ENCODE measurements at places on chromosomes 4 and X.

DNA sequence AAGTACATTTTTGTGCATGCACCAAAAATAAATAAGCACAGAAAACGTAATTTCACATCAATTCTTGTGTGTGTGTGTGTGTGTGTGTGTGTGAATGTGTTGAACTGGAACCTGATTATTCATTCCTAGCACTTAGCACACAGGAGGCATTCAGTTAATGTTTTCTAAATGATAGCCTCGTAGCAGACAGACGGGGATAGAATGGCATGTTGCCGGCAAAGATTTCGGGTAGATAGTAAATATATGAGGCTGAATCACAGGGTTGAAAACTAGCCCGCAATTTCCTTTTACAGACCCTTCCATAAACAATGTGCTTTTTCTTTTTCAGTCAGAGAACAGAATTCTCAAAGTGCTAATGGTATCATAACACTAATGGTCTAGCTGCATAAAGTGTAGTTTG, 13.5 kb downstream of the MAOB start:
- DNase-seq: no peak

GRCh38 chr4:13193662-13194061, 290.5 kb downstream of the RAB28 start:
- DNase-seq: no peak

DNA sequence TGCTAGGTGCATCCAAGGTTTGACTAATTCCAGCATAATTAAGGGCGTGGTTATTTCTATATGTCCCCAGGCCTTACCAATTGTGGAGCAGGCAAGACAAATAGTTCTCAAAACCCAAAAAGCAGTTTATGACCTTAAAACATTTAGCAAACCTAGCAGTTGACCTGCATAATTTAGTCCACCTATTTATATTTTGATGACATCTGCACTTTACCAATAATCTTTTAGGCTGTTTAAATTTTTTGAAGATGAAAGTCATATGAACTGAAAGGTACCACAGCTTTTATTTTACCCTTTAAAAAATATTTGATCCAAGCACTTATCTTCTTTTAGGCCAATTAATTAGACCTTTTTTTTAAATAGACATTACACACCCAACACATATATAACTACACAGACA, 9.8 kb upstream of the ASIC5 start:
- no peak for DNase-seq

DNA sequence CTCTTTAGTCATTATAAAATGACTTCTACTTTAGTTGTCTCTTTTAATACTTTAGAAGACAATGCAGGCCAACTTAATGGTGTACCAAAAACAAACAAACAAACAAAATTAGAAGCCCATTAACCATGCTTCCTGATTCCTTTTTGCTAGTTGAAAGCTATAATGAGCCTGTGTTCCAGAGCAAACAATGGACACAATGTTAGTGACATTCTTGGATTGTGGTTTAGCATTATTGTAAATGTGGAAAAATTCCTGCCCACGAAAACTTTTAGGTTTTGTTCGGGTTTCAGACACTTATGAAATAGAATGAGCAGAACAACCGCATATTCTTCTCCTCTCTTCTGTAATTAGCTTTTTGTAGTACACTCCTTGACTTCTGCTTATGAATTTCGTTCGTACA, 1682.7 kb upstream of the PCDH7 start:
- no peak for DNase-seq

DNA sequence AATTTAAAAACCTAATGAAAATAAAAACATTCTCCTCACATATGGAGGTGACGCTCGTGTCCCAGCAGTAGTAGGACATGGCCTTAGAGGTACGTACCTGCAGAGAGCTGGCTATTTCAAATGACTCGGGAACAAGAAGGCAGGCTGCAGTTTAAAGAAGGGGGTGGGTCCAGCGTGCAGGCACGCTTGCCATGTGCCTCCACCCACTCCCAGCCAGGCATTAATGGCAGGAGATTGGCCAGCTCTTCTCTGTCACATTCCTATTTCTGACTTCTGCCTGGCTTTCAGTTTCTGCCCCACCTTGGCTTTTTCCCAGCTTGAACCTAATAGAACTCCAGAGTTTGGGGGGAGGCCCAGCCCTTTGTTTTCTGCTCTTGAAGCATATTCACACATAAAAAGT, 17.2 kb downstream of the PDHA1 start:
- DNase-seq: no peak

Data from osteocyte (in vitro differentiated cells).